Activated T-cell treated with anti-CD3 and anti-CD28 coated beads, Interleukin-2, amount 50 U/mL, for 72 hours (primary cell): ENCODE measurements at places on chromosomes 2 and 18.

- DNase-seq: no peak
These were observed 12.9 kb upstream of the ZNF516 start for GRCh38 chr18:76507830-76508385.

- DNase-seq: peak; percentile 20
These were observed 92.2 kb downstream of the CAPN13 start for GRCh38 chr2:30714811-30715709.

DNA sequence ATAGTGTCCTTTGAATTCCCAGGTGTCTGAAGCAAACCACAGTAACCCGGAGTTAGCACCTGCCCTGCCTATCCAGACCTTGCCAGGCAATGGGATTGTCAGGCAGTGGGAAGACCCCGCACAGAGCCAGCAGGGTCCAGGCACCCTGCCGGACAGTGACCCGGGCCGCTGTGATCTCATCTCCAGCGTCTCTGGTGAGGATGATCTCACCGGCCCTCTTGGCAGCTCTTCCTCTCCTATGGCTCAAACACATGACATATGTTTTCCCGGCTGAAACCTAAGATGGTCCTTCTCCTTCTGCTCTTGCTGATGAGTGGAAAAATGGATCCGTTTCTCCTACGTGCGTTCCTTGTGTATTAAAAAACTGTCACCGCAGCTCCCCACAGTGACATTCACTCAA lies 75.1 kb downstream of the ACOXL start:
- DNase-seq: no peak

DNA sequence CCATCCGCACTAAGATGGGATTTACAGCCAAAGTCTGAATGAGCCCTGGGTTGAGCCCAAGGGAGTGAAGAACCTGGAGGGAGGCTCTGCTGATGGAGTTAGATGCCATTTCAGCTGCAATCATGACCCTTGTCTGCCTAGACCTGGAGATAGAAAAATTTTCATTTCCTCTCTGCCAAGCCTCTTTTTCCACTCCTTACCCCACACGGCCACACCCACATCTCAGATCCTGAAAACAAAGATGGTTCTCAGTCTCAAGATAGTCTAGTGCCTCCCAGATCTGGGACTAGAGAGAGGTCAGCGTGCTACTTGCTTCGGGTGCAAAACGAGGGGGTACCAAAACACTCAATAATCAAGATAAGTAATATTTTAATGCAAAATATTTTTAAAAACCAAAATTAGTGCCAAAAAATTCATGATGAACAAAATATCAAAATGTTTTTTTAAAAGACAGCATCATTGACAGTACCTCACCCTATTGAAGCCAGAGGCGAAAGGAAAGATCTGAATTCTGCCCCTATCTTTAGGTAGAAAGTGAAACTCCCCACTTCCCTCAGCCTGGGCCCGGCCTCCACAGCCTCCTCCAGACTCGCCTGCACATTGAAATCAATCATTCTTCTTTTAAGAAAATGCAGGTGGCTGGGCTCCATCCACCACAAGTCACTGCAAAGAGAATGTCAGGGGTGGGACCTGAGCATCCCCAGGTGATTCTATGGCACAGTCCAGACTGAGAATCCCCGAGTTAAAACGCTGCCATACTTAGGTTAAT lies 57.8 kb upstream of the GPR45 start:
- DNase-seq: no peak

- no peak for DNase-seq
These were observed 36.6 kb upstream of the TWIST2 start for GRCh38 chr2:238811293-238811692.

DNA sequence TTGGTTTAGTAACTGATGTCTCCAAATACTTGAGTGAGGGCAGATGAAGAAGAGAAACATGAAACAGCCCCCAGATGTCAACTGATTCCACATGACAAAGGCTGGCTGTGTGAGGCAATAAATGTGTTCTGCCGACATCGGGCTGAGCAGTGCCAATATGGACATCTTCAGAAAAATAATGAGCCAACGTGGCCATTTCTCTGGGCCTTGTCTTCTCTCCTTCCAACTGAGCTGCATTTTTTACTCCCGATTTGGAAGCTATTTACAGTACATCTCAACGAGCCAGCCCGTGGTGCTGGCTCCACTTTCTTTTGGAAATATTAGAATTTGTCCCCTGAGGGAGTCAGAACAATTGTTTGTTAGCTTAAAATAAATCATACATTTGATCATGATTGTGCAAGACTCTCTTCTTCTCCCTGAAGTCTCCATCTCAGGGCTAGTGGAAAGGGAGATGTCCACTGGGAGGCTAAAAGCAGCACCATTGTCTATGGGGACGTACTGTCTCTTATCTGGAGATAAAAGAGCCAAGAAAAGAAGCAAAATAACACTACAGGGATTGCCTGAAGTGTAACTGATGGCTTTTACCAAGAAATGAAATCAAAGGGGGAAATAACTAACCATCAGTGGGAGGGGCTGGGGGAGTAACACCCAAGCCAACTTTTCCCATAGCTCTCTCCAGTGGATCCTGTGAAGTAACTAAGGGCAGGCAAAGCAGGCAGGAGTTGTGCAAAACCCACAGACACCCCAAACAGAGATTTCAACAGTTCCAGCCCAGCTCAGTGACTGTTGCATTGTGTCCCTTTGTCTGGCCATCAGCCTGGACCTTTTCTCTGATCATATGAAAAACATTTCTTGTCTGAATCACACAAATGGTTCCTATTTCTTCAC lies 114.8 kb downstream of the RDH14 start:
- no peak for DNase-seq

DNA sequence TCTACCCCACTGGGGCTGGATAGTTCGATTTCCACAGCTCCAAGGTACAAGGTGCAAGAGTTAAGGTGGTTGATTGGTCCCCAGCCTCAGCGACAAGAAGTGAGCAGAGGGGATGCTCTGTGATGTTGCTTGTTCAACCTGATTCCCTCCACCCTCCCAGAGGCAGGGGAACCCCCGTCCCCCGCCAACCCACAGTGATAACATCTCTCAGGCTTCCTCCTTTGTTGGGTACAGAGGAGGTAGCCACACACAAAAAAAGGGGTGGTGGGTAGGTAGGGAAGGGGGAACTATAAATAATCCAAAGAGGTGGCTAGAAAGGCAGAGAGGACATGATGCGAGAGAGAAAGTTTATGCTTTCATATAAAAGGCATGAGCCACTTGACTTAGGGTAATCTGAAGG lies 192.9 kb upstream of the POU3F3 start:
- DNase-seq: no peak
